Ovary (tissue), 10 donors: ENCODE measurements at places on chromosomes 6 and 20. TPM values are rescaled to one million over a fixed set of nuclear protein-coding genes. Genes with fewer than 3 reads are reported as not detected.

GRCh38 chr20:47660983-47661700, 124.1 kb downstream of the SULF2 start:
- DNase-seq = no peak
- no peak overlapping the region for H3K27ac ChIP-seq
- no peaks in the 10 kb centered on the region for H3K36me3 ChIP-seq
- no peaks in the 10 kb centered on the region for H3K27me3 ChIP-seq

- peak overlapping the region; percentile 41 for H3K4me3 ChIP-seq
- no peak overlapping the region for H3K27ac ChIP-seq
- no peaks in the 10 kb centered on the region for H3K27me3 ChIP-seq
- H3K4me1 ChIP-seq = peaks cover 19% of the 10 kb centered on the region
- peak; percentile 46 for DNase-seq
Measured at GRCh38 chr20:63652192-63652980, 838 bp downstream of the STMN3 start.

DNA sequence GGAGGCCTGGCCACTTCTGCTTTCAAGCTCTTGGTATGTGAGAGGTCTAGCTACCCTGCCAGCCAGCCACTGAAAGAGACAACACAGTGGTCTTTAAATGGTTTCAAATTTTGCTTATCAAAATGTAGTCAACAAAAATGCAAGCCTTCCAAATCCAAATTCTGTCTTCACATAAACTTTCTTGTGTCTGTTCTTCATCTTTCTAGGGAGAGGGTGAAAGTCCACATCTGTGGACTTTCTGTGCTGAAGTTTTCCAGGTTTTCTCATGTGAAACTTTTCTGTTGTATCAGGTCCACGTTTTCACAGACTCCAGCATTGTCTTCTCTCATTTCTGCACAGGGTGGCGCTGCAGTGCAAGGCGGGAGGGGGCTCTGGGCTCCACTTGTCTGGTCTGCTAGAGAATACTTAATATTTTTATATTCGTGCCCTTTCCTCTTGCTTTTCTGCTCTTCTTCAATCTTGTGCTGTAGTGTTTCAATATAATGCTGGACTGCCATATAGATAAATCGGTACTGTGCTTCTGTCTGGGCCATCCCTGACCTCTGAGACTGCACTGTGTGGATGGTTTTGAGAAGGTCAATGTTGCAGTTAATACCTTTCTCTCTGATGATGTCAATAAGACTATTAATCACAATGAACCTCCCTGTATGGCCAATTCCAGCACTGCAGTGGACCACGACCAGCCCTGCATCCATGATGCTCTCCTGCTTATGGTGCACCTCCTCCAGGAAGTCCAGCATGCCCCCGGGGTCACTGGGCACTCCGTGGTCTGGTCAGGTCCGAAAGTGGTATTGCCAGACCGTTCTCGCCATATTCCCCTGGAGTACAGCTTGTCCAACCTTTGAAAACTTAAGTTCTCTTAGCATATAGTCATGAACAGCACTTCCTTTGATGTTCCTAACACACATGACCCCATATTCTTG, 161.6 kb upstream of the TNFAIP3 start:
- H3K4me1 ChIP-seq = peaks cover 23% of the 10 kb centered on the region
- H3K4me3 ChIP-seq = no peak overlapping the region
- DNase-seq = peak; percentile 88
- peak overlapping the region; percentile 63 for H3K27ac ChIP-seq
- H3K27me3 ChIP-seq = no peaks in the 10 kb centered on the region

- no peak for DNase-seq
- no peak overlapping the region for H3K4me3 ChIP-seq
- H3K27me3 ChIP-seq = no peaks in the 10 kb centered on the region
- H3K27ac ChIP-seq = no peak overlapping the region
- H3K36me3 ChIP-seq = no peaks in the 10 kb centered on the region
- no peaks in the 10 kb centered on the region for H3K4me1 ChIP-seq
Measured at GRCh38 chr20:19858466-19859371, 100.7 kb downstream of the RIN2 start.

GRCh38 chr20:21832442-21833385, 127.2 kb downstream of the PAX1 start:
- DNase-seq = no peak
- H3K4me3 ChIP-seq = no peak overlapping the region
- no peaks in the 10 kb centered on the region for H3K27me3 ChIP-seq
- no peaks in the 10 kb centered on the region for H3K36me3 ChIP-seq
- H3K4me1 ChIP-seq = no peaks in the 10 kb centered on the region
- no peak overlapping the region for H3K27ac ChIP-seq

GRCh38 chr6:169803271-169803811, 51.9 kb downstream of the ERMARD start:
- no peak for DNase-seq
- no peaks in the 10 kb centered on the region for H3K36me3 ChIP-seq
- H3K27ac ChIP-seq = no peak overlapping the region
- H3K4me1 ChIP-seq = no peaks in the 10 kb centered on the region
- H3K4me3 ChIP-seq = no peak overlapping the region
- no peaks in the 10 kb centered on the region for H3K27me3 ChIP-seq

DNA sequence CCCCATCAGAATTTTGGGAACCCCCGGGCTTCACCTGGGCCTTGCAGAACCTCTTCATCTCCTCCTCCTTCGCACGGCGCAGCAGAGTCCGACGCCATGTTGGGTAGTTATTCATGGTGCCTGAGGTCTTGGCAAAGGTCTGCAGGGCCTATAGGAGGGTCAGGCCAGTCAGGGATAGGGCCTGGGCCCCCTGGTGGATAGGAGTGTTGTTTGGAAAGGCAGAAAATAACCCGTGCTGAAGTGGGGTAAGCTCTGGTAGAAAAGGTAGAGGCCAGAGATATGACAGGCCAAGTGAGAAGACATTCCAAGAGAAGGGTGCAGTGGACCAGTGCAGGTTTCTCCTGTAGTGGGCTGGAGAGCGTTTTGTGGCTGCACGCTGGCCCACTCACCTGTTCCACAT, 4.9 kb downstream of the SMPD2 start:
- DNase-seq = no peak
- H3K27me3 ChIP-seq = no peaks in the 10 kb centered on the region
- H3K4me3 ChIP-seq = no peak overlapping the region
- peaks cover 11% of the 10 kb centered on the region for H3K4me1 ChIP-seq

HTR1E gene
- 2.9 TPM for total RNA-seq

XKR7 gene
- total RNA-seq = not detected

SAMD10 gene
- total RNA-seq = 0.24 TPM

SAPCD1 gene
- 4.2 TPM for total RNA-seq
